ENCODE measurements at places on chromosomes 13 and 19.

DNA sequence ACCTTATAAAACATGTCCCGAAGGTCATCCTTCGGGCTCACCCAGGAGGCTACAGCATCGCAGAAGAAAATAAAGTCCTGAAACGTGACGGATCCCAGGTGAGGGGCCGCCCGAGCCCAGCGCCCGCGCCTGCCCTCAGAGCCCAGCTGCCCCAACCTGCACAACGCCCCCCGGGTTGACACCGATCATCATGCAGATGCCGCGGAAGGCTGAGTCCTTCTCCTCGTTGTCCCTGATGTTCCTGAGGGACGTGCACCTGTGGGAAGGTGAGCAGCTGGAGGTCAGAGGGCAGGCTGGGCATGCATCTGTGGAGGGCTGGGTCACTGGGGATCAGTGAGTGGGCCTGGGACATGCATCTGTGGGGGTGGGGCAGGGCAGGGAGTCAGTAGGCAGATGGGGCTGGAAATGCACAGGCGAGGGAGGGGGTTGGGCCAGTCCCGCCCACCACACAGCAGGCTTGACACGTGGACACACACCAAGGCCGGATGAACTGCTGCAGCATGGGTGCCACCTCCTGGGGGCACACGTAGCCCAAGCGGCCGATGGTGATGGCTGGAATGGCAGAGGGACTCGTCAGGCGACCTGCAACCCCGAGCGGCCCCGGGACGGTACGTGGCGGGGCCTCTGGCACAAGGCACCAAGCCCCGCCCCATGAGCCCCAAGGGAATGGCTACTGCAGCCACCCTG lies 5.3 kb upstream of the FBXW9 start:
- DNase-seq = no peak

DNA sequence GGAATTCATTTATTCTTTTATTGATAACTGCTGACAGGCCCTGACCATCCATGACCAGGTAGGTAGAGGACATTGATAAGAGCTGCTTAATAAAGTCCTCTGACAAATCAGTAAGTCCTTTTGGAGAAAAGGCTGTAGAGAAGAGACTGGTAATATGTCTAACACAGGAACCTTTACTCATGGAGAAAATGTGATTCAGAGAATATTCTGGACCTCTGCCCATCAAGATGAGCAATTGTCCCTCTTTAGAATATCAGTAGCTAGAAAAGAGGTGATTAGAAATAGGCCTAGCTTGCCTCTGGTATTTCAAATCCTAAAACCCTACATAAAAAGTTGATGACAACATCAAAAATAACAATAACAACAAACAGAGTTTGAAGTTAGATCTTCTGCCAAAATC lies 642.3 kb downstream of the TBC1D4 start:
- DNase-seq = no peak

GRCh38 chr19:40982594-40983101 lies 8.4 kb upstream of the CYP2B6 start:
- DNase-seq = no peak

- DNase-seq = no peak
These were observed 3.5 kb downstream of the SSBP4 start for GRCh38 chr19:18422530-18423191.

GRCh38 chr13:42219051-42219450 lies 52.9 kb upstream of the AKAP11 start:
- no peak for DNase-seq

DNA sequence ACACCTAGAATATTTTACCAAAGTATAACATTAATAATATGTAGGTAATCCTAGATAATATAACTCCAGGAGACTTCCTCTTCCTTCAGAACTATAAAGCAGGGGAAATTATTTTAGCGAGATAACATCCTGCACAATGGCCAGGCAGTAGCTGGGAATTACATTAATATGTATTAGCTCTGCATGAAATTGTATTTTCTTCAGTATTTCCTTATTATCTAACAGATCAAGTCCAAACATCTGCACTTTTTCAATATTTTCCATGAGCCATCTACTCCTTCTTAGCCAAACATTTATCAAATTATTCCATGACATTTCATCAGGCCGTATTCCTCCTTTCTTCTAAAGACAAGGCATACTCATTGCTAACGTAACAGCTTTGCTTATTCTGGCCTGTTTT lies 98.8 kb upstream of the PCDH9 start:
- DNase-seq = no peak

DNA sequence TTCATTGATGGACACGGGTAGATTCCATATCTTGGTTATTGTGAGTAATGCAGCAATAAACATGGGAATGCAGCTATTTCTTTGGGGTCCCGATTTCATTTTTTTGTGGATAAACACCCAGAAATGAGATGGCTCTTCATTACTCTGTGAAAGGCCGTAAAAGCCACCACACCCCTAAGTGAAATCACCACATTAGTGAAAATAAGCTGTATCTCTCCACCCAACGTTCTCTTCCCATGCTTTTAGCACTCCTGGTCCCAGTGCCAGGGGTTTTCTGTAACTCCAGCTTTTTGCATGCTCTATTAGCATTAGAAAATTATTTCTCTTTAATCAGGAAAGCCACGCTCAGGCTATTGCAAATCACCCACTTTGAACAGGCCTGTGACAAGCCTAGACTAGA lies 15.8 kb downstream of the CHAMP1 start:
- no peak for DNase-seq

GRCh38 chr13:49749848-49750247 lies 42.6 kb downstream of the KPNA3 start:
- no peak for DNase-seq

DNA sequence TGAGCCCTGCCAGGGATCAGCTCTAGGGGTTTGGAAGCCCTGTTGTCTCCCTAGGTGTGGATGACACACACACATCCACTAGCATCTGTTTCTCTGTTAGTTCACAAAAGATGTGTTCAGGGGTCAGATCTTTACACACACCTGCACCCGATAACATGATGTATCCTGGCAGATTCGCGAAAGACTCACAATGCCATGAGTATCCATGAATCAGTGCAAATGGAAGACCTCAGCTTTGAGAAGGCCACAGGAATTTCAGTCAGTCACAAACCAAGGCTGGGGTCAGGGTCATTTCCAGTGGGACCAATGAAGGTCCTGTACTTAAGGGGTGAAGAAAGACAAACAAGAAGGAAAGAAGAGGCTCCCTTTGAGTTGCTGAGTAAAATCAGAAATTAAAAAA lies 898.2 kb downstream of the UQCRFS1 start:
- DNase-seq = no peak

DNA sequence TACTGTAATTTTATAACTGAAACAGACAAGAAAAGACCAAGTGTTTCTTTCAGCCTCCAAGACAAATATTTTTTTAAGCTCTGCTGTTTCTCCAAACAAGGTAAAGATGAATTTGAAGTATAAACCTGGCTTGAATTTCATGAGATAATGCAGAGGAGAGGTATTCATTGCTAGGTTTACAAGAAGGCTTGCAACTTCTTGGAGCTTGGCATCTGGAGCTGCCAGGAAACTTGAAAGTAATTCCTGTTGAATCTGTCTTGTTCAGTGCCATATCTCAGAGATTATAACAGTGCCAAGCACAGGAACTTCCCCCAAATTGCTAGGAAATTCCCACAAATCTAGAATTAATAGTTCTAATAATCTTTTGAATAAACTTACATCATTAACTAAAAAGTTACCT lies 70.9 kb downstream of the CDK8 start:
- no peak for DNase-seq

DNA sequence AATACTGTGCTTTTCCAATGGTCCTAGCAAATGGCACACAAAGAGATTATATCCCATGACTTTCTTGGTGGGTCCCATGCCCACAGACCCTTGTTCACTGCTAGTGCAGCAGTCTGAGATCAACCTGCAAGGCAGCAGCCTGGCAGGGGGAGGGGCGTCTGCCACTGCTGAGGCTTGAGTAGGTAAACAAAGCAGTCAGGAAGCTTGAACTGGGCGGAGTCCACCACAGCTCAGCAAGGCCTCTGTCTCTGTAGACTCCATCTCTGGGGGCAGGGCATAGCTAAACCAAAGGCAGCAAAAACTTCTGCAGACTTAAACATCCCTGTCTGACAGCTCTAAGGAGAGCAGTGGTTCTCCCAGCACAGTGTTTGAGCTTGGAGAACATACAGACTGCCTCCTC lies 82.9 kb downstream of the ZNF737 start:
- no peak for DNase-seq
